ENCODE measurements at places on chromosomes 7 and 10.

- DNase-seq, result no peak
Observed at GRCh38 chr7:16900209-16900768, 18.5 kb upstream of the AGR3 start.

GRCh38 chr10:78778444-78779338 is 290.1 kb upstream of the ZMIZ1 start:
- DNase-seq, result no peak

- DNase-seq, result no peak
Observed at GRCh38 chr10:49285232-49285631, 13.7 kb upstream of the C10orf71 start.

- DNase-seq, result no peak
Observed at GRCh38 chr7:120600607-120601006, 257.3 kb downstream of the TSPAN12 start.

DNA sequence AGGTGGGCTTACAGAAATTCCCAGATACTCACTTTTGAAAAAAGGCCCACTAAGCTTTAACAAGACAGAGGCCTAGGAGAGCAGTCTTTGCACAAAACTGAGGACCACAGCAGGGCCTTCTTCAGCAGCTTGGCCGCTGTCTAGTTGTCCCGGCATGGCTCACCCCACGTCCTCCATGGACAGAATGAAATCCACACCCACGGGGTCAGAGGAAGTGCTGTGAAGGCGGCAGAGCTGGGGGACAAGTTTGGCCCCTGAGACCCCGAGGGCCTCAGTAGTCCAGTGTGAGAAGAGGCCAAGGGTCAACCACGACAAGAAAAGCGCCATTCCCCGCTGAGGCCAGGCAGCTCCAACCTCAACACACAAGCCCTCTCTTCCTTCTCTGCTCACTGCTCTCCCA is 78.9 kb downstream of the ZRANB1 start:
- DNase-seq, result no peak
